Kidney (tissue), 22 donors: ENCODE measurements at places on chromosomes 1 and 21. TPM values are rescaled to one million over a fixed set of nuclear protein-coding genes. Genes with fewer than 3 reads are reported as not detected.

Gene LDLRAD1
- not detected for total RNA-seq

Gene SLC16A4
- 53.1 TPM for total RNA-seq

Gene RSPO1
- total RNA-seq: 0.19 TPM

Gene PTPN22
- total RNA-seq: 6.6 TPM

Gene CD164L2
- total RNA-seq: 0.63 TPM

Gene RNU1-3
- total RNA-seq: 8,605 TPM

Gene NR1I3
- not detected for total RNA-seq

Gene NLRP3
- total RNA-seq: 4.0 TPM

Gene LCE1D
- not detected for total RNA-seq

Gene RGS16
- total RNA-seq: 4.2 TPM

Gene S100A14
- total RNA-seq: 75.9 TPM

Gene FMO4
- 10.6 TPM for total RNA-seq

Gene C1orf167
- 4.2 TPM for total RNA-seq

Gene PRDM15
- 8.4 TPM for total RNA-seq

Gene MRPL37
- 47.4 TPM for total RNA-seq

Gene WDR4
- total RNA-seq: 20.4 TPM

Gene SDF4
- 160 TPM for total RNA-seq

Gene FCAMR
- 1.8 TPM for total RNA-seq

Gene WDR64
- not detected for total RNA-seq

Gene SSBP3
- total RNA-seq: 49.6 TPM

Gene PTPRC
- 60.2 TPM for total RNA-seq

Gene SLC6A9
- 12.6 TPM for total RNA-seq

Gene PEAR1
- 17.2 TPM for total RNA-seq

Gene PLA2G2C
- 0.31 TPM for total RNA-seq

Gene L1TD1
- 0.16 TPM for total RNA-seq

Gene VCAM1
- 539 TPM for total RNA-seq

Gene CR2
- 0.98 TPM for total RNA-seq

Gene LEFTY2
- 0.13 TPM for total RNA-seq

Gene GNG12
- total RNA-seq: 89.3 TPM

Gene CD34
- total RNA-seq: 50.9 TPM

Gene ATP5PO
- total RNA-seq: 165 TPM

Gene KIF26B
- 10.7 TPM for total RNA-seq

Gene CCDC185
- total RNA-seq: 0.13 TPM

Gene DHCR24
- total RNA-seq: 91.7 TPM

Gene SLFNL1
- 0.50 TPM for total RNA-seq

Gene CIART
- total RNA-seq: 8.8 TPM

Gene CRP
- total RNA-seq: not detected

Gene APCS
- total RNA-seq: not detected

Gene FAM72A
- 3.4 TPM for total RNA-seq

Gene NR0B2
- 0.79 TPM for total RNA-seq

Gene ALG14
- 8.6 TPM for total RNA-seq

Gene SLC35F3
- 0.66 TPM for total RNA-seq

Gene DNAJC6
- 5.8 TPM for total RNA-seq

Gene SIM2
- 71.3 TPM for total RNA-seq

Gene SELE
- total RNA-seq: 4.5 TPM

Gene MAP3K7CL
- total RNA-seq: 12.7 TPM

Gene ARMH1
- 3.9 TPM for total RNA-seq

Gene CD1E
- total RNA-seq: 3.5 TPM

Gene WNT2B
- 4.7 TPM for total RNA-seq

Gene IVNS1ABP
- total RNA-seq: 198 TPM

Gene KCNK2
- total RNA-seq: 1.4 TPM

Gene CD244
- 1.8 TPM for total RNA-seq

Gene KCND3
- total RNA-seq: 12.6 TPM

Gene SPRR1B
- not detected for total RNA-seq

Gene C1orf87
- 0.38 TPM for total RNA-seq

Gene SERPINC1
- total RNA-seq: 0.41 TPM
